ENCODE measurements at places on chromosomes 2 and 18.

GRCh38 chr18:59229701-59230443 lies 9.9 kb downstream of the GRP start:
- DNase-seq = no peak

DNA sequence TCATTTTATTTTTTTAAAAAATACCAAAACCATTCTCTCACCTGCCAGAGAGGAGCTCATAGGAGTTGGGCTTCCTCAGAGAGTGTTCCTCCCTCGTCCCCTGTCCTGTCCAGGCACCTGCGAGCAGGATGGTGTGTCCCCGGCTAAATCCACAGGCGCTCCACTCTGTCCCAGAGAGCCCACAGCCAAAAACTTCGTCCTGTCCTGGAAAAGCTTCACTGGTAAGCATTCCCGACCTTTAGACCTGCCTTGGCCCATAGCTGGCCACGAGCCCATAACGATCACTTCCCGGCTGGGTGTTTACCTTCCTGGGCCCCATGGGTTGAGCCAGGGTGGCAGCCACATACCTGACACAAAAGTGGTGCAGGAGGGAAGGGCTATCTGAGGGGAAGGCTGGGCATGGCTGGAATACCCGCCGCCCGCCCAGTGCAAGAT lies at the start of gene NGEF:
TSS of gene NGEF (minus strand) at position 230 of the 435 bp plus-strand sequence. CDS start 38,366 bp downstream, outside the sequence.
- DNase-seq = no peak

DNA sequence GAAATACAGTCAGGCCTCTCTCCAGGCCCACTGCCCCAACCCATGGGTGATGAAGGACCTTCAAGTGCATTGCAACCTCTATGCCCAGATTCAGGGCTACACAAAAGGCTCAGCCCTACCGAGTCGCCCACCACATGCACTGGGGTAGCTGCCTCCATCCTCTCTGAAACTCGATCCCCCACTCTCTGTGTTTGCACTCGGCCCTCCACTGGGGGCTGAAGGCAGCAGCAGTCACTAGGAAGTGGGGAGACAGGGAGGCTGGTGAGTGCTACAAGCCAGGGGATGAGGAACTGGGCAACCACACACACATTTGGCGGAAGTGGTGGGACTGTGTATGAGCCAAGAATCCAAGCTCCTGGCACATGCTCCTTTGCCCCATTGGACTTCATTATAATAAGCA lies 94.6 kb downstream of the CERS6 start:
- no peak for DNase-seq

DNA sequence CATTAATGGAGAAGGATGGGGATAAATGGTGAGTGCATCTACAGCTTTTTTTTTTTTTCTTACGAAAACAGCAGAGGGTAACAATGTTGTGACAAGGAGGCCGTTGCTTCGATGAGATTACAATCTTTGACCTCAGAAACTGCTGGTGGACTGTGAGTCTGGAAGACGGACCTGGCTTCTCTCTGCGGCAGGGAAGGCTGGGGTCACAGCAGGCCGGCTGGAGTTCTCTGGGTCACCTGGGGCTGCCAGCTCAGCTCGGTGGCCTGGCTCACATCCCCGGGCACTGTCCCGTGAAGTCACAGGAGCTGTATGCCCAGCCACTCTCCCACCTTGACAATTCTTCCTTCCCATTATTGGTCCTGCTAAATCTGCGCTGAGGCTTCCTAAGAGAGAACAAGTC lies 160.8 kb downstream of the ACKR3 start:
- DNase-seq = no peak

- DNase-seq = no peak
Observed at GRCh38 chr2:220949466-220949865, 622.6 kb downstream of the EPHA4 start.

DNA sequence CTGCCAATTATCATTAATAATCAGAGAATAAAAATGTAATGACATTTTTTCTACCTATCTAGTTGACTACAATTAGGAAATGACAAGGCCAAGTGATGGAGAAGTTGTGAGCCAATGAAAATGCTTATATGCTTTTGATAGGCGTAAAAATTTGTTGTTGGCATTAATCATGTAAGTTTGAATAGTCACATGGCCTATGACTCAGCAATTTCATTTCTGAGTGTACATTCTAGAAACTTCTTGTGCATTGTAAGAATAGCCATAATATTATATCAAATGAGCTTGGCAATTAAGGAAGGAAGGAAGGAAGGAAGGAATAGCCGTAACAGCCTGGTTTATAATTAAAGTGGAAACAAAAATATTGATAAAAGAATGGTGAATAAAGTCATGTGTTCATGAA lies 179.9 kb downstream of the PTH2R start:
- no peak for DNase-seq

- no peak for DNase-seq
Observed at GRCh38 chr18:63553081-63553480, 10.9 kb downstream of the SERPINB12 start.

DNA sequence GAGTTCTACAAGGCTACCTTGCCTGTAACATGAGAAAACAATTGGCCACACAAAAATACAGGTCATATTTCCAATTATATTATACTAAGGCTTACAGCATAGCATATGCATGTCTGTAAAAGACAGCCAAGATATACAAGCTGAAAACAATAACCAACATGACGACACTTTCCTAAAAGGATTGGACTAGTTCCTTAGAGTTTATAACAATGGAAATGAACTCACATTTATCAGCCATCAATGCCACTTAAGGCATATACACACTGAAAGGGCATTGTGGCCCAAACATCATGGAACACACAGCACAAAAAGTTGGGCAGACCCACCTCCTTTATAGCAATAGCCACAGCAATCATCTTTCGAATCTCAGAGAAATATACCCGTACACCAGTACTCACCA lies 52.0 kb downstream of the SLC40A1 start:
- no peak for DNase-seq

GRCh38 chr2:229090225-229090624 lies 180.9 kb downstream of the PID1 start:
- DNase-seq = no peak

- no peak for DNase-seq
Observed at GRCh38 chr2:187198136-187198535, 249.9 kb downstream of the CALCRL start.

DNA sequence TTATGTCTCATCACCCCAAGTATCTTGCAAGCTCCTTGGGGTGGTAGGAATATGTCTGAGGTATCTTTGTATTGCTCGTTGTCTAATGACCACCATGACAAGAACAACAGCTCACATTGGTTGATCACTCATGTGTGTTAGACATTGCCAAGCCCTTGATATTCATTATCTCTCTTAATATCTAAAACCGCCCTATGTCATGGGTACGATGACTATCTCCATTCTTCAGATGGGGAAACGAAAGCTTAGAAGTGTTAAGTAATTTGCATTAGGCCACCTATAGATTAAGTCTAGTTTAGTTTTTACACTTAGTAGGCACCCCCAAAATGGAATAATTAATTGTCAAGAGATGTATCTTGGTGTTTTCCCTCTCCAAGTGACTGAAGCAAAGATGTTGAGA lies 57.0 kb downstream of the ICOS start:
- no peak for DNase-seq

GRCh38 chr2:228493852-228494251 lies 312.4 kb upstream of the SPHKAP start:
- no peak for DNase-seq

Data from ascending aorta (tissue), 2 donors.